MCF 10A (cell line): ENCODE measurements at places on chromosomes 1 and 21.

DNA sequence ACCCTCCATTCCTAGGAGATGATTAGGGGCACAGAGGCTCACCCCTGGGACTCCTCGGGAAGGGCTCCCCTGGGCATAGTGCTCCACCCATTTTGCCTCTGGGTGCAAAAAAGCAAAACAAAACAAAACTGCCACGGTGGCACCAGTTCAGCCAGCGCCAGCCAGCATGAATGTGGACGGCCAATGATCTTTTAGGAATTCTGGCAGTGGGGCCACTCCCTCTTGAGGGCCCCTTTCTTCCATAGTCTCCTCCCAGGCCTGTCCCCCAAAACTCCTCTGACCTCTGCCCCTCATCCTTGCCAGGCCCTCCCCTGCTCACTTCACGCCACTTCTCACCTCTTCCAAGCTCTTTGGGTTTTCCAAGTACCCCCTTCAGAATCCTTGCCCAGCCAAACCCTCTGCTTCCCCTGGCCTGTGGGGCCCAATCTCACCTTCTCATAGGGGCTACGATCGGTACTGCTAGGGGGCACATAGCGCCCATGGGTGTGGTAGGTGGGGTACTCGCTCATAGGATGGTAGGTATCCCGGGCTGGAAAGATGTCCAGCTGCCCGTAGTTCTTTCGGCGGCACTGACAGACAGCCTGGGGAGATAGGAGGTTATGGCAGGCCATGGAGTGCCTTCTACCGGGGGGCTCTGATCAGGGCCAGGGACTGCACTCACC, 13.3 kb downstream of the TRIM46 start:
- DNase-seq = no peak

DNA sequence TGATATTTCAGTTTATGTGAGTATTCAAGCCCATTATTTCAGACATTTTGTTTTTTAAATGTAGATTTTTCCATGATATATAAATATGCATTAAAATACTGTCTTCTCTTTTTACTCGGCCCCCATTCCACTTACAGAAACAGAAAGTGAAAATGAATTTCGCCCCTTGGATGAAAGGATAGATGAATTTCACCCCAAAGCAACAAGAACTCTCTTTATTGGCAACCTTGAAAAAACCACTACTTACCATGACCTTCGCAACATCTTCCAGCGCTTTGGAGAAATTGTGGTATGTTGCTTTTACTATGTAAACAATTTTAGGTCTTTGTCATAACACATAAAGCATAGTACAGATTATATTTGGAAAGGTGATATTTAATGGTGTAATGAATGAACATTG, 59.9 kb downstream of the ZBTB17 start:
- no peak for DNase-seq

- no peak for DNase-seq
These were observed 58.5 kb downstream of the SLC45A1 start for GRCh38 chr1:8376358-8376840.

- DNase-seq = no peak
These were observed 11.1 kb downstream of the PTPRC start for GRCh38 chr1:198649968-198650338.

- no peak for DNase-seq
These were observed 10.4 kb upstream of the ACOT11 start for GRCh38 chr1:54537611-54538010.

- DNase-seq = no peak
These were observed 69.8 kb downstream of the GPR88 start for GRCh38 chr1:100607628-100608240.

GRCh38 chr1:187046293-187046692, 217.5 kb downstream of the PLA2G4A start:
- no peak for DNase-seq

DNA sequence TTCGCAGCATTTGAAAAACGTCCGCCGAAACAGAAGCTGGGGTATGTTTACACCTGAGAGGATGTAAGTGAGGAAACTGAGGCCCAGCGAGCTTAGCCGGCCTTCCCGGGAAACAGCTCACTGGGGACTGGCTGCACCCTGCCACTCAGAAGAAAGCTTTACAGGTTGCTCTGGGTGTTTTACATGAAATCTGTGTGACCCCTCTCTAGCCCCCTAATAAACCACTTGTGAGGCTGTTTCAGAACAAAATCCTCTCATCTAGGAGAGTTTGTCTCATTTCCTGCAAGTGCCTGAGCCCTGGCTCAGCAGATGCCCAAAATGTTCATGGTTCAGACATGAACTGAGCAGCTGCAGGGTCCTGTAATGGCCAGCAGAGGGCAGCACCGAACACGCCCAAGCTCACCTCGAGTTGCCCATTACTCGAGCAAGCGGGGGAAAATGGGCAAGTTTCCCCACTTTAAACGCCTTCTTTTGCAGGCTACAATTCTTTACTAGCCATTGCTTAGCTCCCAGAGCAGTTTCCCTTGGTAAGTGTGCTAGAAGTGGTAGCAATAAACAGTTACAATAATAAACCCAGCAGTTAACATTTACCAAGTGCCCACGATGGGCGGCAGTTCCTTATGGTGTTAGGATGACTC, 76.4 kb downstream of the FHAD1 start:
- DNase-seq = peak; percentile 83

GRCh38 chr21:25503981-25504380, 103.3 kb downstream of the MRPL39 start:
- DNase-seq = no peak

DNA sequence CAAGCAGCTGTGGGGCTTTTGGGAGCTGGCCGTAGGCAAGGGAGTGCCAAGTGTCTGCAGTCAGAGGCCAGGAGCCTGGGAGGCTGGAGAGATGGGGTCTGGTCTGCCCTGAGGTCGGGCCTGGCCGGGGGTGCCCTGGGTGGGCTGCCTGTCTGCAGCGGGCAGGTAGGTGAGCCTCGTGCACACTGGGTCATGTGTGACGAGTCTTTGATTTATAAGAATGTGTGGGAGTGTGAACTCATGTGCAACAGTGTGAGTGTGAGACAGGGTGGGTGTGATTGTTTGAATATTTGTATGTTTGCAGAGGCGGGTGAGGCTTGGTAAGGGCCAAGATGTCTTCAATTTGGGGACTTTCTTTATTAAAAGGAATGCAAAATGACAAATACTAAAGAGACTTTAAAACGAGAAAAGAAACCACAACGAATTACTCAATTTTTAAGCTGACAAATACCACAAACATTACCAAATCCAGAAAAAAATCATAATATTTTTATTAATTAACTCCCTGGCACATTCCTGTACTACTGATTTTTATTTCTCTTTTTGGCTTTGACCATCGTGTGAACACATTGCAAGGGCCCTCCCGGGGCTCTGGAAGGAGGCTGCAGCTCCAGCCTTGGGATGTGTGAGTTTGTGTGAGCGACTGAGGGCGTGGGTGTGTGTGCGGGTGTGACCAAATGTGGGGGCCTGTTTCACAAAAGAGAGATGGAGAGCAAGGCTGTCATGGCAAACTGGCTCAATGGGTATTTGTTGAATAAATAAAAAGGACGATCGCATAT, 110.3 kb upstream of the WNT4 start:
- no peak for DNase-seq

DNA sequence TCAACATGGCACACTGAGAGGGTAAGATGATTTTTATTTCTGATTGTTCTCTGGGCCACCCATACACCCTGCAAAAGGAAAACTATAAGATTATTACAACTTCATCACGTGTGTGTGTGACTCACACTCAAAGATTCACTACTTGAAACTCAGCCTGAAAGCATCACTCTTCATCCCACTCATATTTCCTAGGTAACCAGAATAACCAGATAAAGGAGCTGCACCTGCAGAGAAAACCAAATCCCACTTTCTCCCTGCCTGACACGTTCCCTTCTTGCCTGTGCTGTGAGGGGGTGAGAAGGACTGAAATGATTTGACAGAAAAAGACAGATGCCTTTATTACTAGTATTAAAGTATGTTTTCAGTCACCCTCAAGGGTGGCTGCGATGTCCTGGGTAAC, 131.6 kb downstream of the TGFBR3 start:
- no peak for DNase-seq
